ENCODE measurements at places on chromosomes 2 and 18.

GRCh38 chr2:145687442-145688134, 1167.7 kb upstream of the ZEB2 start:
- no peak for DNase-seq

- DNase-seq: no peak
Measured at GRCh38 chr2:56465491-56465890, 281.7 kb downstream of the CCDC85A start.

GRCh38 chr2:230864605-230865306, at the start of gene ITM2C:
ITM2C (plus strand) TSS chr2:230864942; CDS start chr2:230865026, 84 bp downstream.
- peak; percentile 55 for DNase-seq

DNA sequence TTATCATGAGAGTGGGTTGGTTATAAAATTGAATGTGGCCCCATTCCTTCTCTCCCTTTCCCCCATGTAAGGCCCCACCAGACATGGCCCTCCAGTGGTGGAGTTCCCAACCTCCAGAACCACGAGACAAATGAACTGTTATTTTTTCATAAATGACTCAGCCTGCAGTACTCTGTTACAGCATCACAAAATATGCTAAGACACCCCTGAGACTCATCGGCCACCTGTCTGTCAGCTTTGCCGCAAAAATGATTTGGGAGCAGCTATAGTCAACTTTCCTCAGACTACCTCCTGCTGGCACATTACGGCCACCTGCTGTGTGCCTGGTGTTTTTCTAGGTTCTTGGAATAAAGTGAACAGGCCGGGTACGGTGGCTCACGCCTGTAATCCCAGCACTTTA, 21.4 kb upstream of the C1QL2 start:
- no peak for DNase-seq

DNA sequence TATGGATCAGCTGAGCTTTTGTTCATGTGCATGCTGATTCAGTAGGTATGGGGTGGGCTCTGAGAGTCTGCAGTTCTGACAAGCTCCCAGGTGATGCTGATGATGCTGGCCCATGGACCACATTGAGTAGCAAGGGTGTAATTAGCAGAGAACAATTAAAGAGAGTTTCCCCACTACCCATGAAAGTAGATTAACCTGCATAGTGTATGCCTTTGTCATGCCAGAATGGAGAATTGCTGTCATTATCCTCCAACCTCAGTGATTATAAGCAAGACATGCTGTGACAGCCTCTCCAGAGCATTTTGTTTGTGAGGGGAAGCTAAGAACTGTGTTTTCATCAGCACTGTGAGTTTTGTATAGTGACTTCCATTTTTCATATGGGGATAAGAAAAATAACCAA, 59.5 kb upstream of the LYPD1 start:
- DNase-seq: no peak

DNA sequence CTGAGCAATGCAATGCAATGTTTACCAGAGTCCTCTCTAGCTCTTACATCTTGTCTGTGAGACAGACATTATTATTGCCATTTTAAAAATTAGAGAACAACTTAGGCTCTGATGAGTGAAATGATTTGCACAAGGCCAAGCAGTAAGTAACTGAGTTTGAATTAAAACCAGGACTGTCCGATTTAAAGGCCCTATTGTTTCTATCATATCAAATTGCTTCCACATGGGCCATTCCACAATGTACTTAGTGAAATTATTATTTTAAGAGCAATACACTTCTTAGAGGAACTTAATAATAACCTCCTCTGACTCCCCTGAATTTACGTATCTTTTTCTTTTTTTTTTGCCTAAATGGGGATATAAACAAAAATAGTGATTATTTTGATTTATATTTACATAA, 64.6 kb downstream of the PLCL1 start:
- DNase-seq: no peak

GRCh38 chr18:60910534-60910933, 422.7 kb upstream of the CDH20 start:
- no peak for DNase-seq

- DNase-seq: peak; percentile 92
Measured at GRCh38 chr2:197255543-197255942, 55.0 kb downstream of the ANKRD44 start.

GRCh38 chr2:205216092-205216491, 466.2 kb upstream of the NRP2 start:
- DNase-seq: no peak

DNA sequence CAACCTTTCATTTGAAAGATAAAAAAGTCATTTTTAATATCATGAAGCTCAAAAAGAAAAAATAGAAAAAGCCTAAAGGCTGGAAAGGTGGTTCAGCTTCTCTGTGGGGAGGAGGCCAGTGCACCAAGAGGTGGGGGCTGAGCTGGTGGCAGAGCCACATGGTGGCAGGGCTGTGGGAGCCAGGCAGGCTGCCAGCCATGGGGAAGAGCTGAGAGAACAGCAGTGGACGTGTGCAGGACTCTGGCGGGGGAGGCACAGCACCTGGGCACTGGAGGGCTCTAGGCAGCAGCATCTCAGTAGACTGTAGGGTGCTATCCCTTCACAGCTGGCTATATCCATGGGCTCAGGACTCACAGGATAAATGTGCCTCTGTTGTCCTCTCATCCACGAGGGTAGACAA, 47.8 kb downstream of the STK25 start:
- DNase-seq: no peak

- no peak for DNase-seq
Measured at GRCh38 chr2:36352701-36353100, 2.9 kb upstream of the CRIM1 start.

GRCh38 chr18:28657961-28658360, 481.0 kb upstream of the CDH2 start:
- no peak for DNase-seq

DNA sequence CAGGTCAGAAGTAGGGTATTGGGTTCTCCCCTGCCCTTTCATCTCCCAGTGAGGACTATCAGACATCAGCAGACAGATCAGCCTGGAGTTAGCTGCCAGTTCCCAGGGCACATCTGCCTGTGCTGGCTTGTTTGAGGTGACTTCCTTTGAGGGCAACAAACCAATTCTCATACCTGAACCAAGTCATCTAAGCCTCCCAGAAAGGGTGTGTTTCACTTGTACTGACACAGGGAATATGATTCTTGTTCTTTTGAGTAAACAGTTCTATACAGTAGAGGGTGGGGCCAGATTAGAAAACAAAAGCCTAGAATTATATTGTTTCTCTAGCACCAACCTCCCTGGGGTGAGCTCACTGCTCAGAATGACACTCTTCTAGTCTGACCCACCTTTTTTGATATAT, 591.9 kb downstream of the SLC4A3 start:
- no peak for DNase-seq

DNA sequence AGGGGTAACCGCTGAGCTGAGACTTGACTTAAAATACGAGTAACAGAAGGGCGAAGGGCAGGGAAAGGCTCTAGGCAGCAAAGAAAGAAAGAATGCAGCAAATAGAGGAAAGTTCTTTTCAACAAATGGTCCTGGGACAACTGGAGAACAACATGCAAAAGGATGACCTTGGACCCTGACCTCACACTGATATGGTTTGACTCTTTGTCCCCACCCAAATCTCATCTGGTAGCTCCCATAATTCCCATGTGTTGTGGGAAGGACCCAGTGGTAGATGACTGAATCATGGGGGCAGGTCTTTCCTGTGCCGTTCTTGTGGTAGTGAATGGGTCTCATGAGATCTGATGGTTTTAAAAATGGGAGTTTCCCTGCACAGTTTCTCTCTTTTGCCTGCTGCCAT, 33.9 kb downstream of the ST3GAL5 start:
- no peak for DNase-seq

GRCh38 chr2:60336442-60337141, 216.9 kb downstream of the BCL11A start:
- no peak for DNase-seq

- peak; percentile 12 for DNase-seq
Measured at GRCh38 chr2:240586919-240587800, 626 bp downstream of the CAPN10 start.

DNA sequence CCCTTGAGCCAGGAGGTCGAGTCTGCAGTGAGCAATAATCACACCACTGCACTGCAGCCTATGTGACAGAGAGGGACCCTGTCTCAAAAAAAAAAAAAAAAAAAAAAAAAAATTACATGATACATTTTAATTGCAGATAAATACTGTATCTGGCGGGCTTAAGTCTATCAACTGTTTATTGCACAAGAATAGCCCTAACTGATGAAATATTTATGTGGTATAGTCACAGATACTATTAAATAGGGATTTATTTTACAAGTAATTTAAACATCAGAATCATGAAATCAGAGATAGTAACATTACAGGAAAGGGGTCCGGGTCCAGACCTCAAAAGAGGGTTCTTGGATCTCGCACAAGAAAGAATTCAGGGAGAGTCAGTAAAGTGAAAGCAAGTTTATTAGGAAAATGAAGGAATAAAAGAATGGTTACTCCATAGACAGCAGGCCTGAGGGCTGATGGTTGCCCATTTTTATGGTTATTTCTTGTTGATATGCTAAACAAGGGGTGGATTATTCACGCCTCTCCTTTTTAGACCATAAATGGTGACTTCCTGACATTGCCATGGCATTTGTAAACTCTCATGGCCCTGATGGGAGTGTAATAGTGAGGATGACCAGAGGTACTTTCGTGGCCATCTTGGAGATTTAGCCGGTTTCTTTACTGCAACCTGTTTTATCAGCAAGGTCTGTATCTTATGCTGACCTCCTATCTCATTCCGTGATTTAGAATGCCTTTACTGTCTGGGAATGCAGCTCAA, 166.6 kb downstream of the PMAIP1 start:
- no peak for DNase-seq

- DNase-seq: no peak
Measured at GRCh38 chr2:150618245-150618895, 130.9 kb upstream of the RND3 start.

- DNase-seq: no peak
Measured at GRCh38 chr18:31857526-31858106, 85.3 kb downstream of the TRAPPC8 start.

DNA sequence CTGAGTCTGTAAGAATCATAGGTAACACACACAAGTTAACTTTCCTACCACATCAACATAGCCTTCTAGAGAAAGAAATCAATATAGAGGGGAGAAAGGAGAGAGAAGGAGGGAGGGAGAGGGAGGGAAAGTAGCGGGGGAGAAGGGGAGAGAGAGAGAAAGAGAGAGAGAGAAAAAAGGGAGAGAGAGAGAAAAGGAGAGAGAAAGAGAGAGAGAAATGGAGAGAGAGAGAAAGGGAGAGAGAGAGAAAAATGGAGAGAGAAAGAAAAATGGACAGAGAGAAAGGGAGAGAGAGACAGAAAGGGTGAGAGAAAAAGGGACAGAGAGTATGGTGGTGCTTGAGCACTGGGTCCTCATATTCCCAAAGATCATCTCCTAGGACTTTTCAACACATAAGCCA, 591.7 kb downstream of the ZEB2 start:
- no peak for DNase-seq

GRCh38 chr2:96241900-96242611, 23.7 kb downstream of the TMEM127 start:
- peak; percentile 75 for DNase-seq

GRCh38 chr2:168738062-168738461, 64.4 kb upstream of the NOSTRIN start:
- no peak for DNase-seq

DNA sequence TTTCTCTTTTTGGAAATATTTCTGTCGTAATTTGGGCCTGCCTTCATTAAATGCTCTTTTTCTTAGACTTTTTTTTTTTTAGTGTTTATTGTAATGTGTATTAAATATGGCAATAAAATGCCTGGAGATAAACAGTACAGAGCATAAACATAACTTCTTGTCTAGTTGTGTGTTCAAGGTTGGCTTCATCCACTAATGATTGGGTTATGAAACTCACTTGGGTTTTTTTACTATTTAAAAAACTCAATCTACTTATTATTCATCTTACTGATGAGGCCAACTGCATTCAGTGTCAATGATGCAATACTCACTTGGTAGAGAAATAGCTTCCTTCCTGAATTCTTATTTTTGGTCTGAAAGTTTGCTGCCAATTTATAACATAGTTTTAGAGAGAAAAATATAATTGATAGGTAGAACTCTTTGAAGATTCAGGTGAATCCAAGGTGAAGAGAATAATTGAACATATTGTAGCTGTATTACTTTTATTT, 144.2 kb upstream of the NABP1 start:
- DNase-seq: peak; percentile 78

- DNase-seq: no peak
Measured at GRCh38 chr2:218035463-218036100, 32.8 kb upstream of the TNS1 start.

DNA sequence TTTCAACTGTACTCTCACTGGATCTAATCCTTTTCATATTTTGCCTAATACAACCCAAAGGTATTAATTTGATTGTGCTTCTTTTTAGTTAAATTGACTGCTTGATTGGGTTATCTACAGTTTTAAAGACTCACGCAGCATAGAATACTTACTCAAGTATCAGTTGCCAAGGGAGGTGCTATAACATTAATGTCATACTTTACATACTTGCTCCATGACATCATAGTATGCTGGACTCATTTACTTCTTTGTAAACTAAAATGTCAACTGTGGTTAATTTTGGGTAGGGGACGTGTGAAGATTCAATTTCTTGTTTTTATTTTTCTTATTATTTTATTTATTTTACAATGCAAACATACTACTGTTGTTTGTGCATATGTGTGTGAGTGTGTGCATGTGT, 716.2 kb upstream of the VRK2 start:
- no peak for DNase-seq

DNA sequence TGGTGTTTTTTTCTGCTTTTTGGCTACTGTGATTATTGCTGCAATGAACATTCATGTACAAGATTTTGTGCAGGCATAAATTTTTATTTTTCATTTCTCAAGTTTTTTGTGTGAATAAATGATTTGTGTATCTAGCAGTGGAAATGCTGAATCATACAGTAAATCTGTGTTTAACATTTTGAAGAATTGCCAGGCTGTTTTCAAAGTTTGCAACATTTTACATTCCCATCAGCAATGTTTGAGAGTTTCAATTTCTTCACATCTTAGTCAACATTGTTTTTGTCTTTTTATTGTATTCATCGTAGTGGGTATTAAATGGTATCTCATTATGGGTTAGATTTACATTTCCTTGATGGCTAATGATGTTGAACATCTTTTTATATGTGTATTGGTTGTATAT, 98.8 kb upstream of the RBMS1 start:
- DNase-seq: no peak

DNA sequence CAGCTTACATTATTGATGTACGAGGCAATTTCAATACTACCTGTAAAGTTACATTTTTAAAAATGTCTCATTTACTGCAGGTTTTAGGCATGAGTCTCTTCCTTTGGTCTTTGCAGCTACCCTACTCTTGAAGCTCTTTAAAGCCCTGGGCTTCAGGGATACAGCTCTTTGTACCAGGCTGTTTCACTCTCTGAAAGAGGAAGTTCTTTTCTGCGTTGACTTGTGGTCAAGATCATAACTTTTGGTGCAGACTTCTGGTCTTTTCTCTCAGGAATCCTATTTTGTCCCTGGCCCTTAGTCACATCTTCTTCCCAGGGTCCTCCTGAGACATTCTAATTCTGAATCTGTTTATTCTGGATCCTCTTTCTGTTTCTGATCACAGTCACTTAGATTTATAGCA, 16.6 kb upstream of the HRH4 start:
- no peak for DNase-seq

GRCh38 chr2:211067029-211067428, 510.6 kb downstream of the CPS1 start:
- DNase-seq: no peak

GRCh38 chr18:46566111-46566510, 90.9 kb downstream of the LOXHD1 start:
- no peak for DNase-seq

- DNase-seq: no peak
Measured at GRCh38 chr18:79485788-79486355, 90.1 kb downstream of the NFATC1 start.
